Effector CD4-positive, alpha-beta T cell (primary cell): ENCODE measurements at places on chromosomes 6 and 20.

DNA sequence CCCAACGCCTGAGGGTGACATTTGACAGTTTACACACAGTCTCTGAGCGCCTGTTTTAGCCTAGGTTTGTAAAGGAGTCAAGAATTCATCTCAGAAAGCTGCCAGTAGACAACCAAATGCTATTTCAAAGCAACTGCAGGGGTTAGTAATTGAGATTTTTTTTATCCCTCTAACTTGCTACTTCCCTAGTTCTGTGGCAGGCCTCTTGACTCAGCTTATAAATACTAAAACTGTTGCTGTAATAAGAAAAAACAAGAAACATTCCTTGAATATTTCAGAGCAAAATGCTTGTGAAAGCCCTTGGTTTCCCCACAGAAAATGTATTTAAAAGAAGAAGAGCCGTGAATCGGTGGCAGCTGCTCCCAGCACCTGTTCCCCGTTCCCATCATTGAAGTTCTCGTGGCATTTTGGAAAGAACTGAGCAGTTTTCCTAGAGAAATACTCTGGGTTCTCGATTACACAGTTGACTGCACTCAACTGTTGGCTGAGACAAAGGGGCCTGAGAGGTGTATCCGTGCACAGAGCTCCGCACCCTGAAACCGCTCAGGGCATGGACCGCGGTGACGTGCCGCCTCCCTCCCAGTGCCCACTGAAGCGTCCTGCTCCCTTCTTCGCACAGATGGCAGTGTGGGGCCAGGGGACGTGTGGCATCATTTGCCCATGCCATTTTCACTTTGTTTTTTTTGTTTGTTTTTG, 20.9 kb downstream of the DLL1 start:
- DNase-seq, result no peak

DNA sequence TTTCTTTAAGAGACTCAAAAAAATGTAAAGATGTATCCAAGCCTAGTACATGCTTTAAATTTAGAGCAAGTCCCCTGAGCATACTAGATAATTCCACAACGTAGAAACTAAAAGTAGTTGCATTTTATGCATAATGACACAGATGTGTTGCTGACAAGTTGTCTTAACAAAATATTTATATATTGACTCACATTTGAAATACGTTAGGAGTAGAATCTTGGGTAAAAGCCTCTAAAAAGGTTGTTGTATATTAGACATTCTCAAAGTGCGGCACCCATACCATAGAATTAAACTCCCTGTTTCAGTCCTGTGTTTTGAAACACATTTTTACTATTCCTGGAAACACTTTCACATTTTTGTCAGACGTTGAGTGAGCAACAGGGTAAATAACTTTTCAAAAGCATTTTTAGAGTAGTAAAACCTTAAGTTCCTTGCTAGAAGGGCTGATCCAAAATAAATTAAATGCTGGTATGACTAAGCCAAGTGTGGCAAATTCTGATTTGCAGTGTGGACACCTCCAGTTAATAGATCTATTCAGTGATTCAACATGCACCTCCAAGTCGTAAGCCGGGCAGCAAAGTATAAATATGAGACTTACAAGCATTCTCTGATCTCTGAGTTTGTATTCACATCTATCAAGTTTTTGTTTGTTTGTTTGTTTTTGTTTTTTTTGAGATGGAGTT, 97.5 kb downstream of the GMDS start:
- DNase-seq, result no peak

- no peak for DNase-seq
Observed at GRCh38 chr20:37406010-37406998, 60.4 kb downstream of the SRC start.

- no peak for DNase-seq
Observed at GRCh38 chr6:77548190-77548589, 84.9 kb upstream of the HTR1B start.

DNA sequence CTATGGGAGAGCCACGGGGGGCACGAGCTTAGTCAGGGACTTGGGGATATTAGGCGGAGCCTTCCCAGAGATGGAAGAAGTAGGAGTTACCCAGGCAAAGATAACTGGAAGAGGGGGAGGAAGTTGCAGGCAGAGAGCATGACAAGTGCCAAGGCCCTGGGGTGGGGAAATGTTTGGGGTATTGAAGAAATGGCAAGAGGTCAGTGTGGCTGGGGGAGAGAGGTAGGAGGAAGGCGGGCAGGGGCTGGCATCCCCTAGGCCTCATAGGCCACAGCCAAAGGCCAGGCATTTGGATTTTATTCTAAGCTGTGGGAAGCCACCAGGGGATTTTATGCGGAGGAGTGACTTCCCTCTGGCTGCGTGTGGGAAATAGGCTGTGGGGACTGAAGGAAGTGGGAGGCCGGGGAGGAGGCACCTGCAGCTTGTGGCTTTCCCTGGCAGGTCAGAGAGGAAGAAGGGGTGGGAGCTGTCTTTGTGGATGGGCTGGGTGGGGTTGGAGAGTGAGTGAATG, 22.7 kb downstream of the SNAI1 start:
- DNase-seq, result no peak

GRCh38 chr20:37375227-37375626, 29.3 kb downstream of the SRC start:
- no peak for DNase-seq

DNA sequence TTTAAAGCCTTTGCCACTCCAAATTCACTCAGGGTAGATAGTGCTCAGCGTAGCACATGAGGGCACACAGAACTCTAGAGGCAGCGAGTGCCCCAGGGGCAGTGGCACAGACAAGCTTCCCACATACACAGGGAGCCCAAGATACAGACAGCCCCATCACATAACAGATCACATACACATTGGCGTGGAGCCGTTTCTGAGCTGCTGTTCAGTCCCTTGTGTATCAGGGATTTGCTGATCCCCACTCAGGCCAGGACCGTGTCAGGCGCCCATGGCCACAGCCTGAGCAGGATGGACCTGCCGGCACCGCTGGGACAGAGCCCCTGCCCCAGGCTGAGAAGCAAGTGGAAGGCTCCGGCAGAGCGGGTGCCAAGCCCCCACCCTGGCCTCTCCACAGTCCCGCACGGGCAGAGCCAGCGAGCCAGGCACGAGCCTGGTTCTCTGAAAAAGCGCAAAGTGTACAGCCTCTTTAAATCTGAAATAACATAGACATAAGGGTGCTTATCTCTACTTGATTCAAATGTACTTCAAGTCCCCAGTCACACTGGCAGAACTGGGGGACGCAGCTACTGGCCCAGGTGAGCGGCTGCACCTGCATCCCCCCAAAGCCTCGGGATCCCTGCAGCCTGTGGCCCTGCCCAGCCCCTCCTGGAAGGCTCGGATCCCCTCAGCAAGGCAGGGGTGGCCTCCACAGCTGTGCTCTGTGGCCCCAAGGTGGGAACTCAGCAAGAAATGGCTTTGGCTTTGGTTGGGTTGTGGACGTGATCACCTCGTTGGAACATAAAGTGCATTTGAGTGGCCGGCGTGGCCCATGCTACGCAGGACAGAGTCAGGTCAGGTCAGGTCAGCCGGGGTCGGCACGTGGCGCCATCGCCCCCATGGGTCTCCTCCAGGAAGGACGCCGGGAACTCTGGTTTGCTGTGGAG, 231.3 kb downstream of the ERMARD start:
- DNase-seq, result no peak

- no peak for DNase-seq
Observed at GRCh38 chr6:1986454-1987243, 258.8 kb downstream of the GMDS start.

DNA sequence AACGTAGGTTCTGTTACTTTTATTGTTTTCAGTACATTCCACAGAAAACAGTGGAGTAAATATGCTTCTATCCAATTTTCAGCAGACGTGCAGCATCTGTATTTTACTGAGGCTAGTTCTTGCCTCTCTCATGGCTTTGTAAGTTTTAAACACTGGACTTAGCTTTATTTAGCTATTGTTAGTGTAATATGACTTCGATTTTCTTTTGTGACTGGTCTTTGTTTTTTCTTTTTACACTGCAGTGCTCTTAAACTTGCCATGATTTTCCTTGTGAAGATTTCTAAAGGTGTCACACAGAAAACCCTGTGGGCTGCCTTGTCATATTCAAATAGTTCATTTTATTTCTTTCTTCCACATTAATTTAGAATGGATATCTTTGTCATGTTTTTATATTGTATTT, 1234.9 kb upstream of the CITED2 start:
- no peak for DNase-seq

- no peak for DNase-seq
Observed at GRCh38 chr20:24479595-24479994, 10.2 kb downstream of the SYNDIG1 start.

DNA sequence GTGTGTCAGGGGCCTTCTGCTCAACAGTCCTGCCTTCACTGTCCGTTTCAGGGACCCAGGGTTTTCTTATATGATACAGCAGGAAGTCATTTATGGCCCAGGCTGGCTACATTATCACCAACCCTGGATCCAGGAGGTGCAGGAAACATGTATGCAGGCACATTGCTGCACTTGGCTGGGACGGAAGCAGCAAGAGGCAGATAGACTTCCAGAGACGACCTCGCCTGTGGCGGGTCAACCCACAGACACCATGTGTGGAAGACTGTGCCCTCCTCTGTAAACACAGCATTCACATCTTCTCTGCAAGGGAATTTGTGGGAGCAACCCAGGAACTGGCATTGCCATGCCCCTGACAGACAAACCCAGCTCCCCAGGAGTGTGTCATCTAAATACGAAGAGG, 43.7 kb downstream of the TBC1D7 start:
- no peak for DNase-seq

DNA sequence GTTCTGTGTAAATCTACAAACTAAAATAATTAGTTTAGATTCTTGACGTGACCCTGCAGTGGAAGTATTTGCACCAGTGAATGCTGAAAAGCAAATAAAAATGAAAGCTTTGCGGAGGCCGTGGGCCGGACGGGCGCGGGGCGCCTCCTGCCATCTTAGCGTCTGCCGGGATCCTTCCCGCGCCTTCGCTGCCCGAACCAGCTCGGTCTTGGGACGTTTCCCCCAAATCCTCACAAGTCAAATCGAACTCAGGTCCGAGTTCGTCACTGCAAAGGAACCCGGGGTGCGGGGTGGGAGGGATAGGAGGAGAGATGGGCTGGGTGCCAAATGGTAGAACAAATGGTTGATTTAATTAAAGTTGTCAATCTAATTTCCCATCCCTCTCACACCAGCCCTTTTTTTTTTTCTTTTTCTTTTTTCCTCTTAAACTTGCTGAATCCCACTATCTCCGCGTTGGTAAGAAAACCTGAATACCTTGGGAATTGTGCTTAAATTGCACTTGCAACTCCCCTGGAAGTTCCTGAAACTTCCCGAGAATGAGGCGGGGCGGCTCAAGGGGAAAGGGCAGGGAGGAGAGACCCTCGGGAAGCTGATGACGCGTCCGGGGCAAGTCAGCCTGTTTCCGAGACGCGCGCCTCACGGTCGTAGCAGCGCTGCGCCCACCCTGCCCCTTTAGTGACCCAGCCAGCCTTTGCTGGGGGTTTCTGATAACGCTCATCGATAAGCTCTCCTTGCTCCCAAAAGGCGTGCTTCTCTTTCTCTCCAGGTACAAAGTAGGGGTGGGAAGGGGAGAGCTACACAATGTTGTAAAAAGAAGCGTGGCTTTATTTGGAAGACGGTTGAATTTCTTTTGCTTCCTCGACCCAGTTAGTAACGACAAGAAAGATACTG, 1.8 kb downstream of the GJA1 start:
- no peak for DNase-seq

DNA sequence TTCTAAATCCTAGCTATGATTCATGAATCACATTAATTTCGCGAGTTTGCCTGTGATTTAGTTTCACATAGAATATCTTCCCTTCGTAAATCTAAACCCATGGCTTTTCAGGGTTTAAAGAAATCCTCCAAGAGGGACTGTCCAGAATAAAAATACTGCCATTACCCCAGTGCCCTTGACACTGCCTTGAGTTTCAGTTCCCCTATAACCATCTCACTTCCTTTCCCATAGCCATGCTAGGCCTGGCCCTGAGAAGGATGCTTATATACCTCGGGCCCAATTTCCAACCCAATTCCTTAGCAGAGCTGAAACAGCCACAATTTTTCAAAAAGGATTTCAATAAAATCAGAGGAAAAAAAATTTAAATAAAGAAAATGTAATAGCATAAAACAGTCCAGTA, 697.3 kb downstream of the FRK start:
- DNase-seq, result no peak

GRCh38 chr6:87908978-87909811, 138.4 kb upstream of the SPACA1 start:
- DNase-seq, result no peak

DNA sequence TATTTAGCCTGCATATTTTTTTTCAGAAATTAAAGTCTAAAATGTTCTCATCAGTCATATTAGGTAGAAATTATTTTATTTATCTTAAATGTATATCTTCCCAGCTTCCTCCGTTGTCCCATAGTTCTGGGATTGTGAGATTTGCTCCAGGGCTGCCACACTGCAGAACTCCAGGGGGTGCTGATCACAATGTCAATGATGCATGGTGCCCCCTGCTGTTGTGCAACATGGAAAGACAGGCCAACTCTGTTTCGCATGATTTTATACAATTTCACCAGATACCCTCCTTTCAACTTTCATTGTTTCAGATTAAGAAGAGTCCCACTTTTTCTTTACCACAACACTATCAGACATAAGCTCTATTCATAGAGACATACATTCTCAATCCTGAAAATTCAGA, 35.9 kb downstream of the ID4 start:
- no peak for DNase-seq

DNA sequence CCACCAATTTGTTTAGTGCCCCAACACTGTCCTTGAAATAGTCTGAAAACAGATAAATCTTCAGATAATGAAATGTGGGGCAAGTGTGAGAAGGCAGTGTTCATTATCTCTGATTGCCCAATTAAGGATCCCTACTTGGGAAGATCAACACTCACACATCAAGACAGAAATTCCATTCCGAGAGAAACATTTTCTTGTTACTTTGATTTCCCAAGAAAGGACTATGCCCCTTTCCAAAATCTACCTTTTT, 16.2 kb downstream of the HMGN4 start:
- no peak for DNase-seq

DNA sequence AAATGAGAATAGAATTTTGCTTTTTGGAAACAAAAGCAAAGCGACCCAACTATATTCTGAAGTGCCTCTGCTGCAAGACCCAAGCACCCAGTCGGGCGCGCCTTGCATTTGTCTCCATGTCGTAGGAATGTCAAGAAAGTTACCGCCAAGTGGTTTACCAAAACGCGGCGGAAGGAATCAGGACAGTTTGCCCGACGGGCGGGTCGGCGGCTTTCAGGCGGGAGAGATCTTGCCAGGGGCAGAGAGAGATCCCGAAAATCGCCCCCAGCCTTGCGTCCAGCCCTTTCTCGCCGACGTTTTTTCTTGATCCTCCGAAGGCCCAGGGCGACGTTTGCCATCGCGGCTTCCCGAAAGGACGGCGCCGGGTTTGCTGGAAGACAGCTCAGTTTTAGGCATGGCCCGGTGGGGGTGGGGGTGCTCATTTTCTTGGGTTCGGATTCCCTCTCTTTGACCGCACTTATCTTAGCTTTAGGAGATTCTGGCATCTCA, 4.0 kb upstream of the LIN28B start:
- DNase-seq, result no peak

GRCh38 chr20:64010711-64011237, 25.2 kb upstream of the C20orf204 start:
- no peak for DNase-seq

GRCh38 chr20:47489448-47489872, 12.2 kb upstream of the NCOA3 start:
- peak; percentile 28 for DNase-seq

GRCh38 chr6:33008944-33009861, at the start of gene HLA-DOA:
TSS of gene HLA-DOA (minus strand) at chr6:33009591.
- no peak for DNase-seq

GRCh38 chr20:38751360-38751976, 3.2 kb downstream of the ACTR5 start:
- DNase-seq, result no peak

- DNase-seq, result no peak
Observed at GRCh38 chr20:45157962-45158361, 16.7 kb upstream of the PI3 start.

GRCh38 chr6:138970856-138971425, 17.1 kb downstream of the REPS1 start:
- DNase-seq, result no peak
